ENCODE measurements at places on chromosomes 13 and 19.

DNA sequence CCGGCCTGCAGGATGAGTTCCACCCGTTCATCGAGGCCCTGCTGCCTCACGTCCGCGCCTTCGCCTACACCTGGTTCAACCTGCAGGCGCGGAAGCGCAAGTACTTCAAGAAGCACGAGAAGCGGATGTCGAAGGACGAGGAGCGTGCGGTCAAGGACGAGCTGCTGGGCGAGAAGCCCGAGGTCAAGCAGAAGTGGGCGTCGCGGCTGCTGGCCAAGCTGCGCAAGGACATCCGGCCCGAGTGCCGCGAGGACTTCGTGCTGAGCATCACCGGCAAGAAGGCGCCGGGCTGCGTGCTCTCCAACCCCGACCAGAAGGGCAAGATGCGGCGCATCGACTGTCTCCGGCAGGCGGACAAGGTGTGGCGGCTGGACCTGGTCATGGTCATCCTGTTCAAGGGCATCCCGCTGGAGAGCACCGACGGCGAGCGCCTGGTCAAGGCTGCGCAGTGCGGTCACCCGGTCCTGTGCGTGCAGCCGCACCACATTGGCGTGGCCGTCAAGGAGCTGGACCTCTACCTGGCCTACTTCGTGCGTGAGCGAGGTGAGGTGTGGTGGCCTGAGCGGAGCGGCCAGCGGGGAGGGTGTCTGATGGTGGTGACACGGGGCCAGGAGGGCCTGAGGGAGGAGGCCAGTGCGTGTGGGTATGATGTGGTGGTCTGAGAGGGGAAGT is 15.5 kb downstream of the NFIC start:
- no peak for DNase-seq

DNA sequence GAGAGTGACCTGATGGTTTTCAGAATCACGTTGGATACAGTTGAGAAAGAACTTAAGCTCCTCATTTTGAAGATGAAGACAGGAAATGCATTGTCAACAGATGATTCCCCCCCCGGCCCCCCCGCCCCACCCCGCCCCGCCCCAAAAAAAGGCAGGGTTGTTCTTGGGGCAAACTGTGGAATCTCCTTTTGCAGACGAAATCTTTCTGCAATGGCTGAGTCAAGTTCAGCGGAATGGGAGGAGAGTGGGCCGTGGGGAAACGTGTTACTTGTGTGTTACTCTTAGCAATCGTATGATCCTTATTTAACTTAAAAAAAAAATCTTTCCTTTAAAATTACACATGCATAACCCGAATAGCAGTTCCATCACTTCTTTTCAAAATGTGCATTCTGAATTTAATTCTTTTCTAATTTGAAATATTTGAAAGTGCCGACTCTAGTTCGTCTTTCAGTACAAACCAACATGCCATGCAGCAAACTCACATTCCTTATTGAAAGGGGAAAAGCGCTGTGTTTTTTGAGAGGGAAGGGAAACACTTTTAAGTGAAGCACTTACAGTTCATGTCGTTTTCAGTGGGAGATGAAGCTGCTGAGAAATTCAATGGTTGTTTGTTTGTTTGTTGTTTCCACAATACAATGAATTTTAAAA is 348.5 kb upstream of the ARGLU1 start:
- no peak for DNase-seq

DNA sequence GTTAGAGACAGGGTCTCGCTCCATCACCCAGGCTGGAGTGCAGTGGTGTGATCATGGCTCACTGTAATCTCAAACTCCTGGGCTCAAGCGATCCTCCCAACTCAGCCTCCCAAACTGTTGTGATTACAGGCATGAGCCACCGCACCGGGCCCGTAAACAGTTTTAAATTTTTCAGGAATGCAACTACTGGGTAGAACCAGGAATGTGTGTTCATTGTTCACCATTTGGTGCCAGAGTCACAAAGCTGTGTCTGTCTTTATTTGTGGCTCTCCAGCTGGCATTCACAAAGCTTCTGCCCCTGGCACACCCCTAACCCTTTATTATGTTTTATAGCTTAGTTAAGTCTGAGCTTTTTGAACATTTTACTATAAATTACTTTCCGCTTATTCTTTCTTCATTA is 19.8 kb upstream of the ACP7 start:
- DNase-seq, result no peak

GRCh38 chr19:44925114-44925891 is 10.9 kb downstream of the APOC1 start:
- no peak for DNase-seq

DNA sequence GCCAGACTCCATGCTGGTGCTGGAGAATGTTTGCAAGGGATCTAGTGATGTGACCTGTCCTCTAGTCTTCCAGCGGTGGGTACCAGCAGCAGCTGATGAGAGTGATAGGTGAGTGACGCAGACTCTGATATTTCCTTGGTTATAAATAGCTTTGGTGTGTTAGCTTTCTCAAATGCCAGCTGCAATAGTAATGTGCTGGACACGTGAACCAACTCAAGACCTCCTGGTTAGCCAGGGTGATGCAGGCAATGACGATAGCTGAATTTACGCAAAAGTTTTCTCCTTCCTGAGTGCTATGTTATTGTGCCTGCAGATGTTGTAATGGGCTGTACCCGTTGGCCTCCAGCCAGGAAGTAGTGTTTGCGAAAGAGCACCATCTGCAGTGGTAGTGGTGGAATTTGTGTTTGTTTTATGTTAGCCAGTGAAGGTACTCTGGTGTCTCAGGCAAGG is 129.5 kb downstream of the CYSLTR2 start:
- DNase-seq, result no peak

DNA sequence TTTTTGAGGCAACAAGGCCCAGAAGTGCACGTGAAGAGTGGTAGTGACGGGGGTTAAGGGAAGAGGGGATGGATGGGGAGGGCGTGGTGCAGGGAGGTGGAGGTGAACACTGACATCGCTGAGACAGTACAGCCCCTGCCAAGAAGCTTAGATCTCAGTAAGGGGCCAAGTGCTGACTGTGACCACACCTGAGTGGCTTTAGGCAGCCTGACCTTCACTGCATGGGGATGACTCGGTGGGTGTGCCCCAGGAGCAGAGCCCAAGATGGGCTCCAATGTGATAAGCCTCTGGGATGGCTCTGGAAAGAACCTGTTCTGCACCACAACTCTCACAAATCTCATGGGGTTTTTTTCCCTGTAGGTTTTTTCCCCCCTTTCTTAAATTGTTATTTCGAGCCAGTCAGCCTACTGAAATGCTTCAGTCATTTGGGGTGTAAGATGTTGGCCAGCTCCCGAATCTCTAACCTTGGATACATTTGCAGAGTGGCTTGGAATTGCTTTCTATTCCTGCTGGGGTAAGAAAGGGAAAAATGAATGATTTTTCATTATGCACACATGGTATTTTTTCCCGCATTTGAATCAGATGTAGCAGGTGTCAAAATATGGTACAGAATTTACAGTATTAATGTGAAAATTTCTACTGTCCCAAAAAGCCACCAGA is 165.0 kb downstream of the TM9SF2 start:
- no peak for DNase-seq

- DNase-seq, result no peak
Observed at GRCh38 chr13:51818276-51818675, 14.3 kb upstream of the DHRS12 start.

GRCh38 chr13:99671746-99672145 is 170.5 kb downstream of the TM9SF2 start:
- no peak for DNase-seq

DNA sequence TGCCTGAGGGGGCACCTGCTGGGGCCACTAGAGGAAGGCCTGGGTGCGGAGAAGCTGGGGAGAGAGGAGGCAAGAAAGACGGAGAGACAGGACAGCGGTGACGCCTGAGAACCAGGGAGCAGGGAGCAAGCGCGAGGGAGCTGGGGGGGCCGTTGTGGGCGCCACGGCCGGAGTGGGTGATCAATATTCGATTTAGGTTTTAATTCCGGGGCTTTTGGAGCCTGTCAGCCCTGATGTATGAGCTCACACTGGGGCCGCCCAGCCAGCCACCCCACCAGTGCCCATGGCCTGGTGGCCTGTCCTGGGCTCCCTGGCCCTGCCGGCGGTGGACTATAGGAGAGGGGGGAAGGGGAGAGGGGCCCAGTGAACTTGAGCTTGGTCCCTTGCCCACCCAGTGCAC is 8.7 kb upstream of the ERFL start:
- DNase-seq, result no peak

DNA sequence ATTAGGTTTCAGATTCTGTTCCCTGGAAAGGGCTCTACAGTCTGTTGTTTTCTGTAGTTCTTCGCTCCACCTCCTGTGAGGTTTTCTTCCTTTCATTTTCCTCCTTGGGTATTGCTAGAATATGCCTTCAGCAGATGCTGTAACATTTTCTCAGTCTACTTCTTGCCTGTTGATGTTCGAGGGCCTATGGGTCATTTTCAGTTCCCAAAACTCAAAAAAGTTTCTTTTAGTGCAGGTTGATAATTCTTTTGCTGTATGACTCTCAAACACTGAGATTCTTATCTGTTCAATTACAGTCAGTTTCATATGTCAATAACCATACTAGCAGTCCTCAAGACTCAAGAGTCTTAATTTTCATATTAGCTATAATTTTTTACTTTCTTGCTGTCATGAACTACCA is 268.3 kb downstream of the RFC3 start:
- no peak for DNase-seq

- no peak for DNase-seq
Observed at GRCh38 chr19:33225458-33225926, at the start of gene SLC7A10. Gene SLC7A10 (minus strand): TSS chr19:33225850. CDS start chr19:33225703, 147 bp downstream.

GRCh38 chr19:1169921-1170885 is 3.9 kb downstream of the SBNO2 start:
- DNase-seq, result no peak

DNA sequence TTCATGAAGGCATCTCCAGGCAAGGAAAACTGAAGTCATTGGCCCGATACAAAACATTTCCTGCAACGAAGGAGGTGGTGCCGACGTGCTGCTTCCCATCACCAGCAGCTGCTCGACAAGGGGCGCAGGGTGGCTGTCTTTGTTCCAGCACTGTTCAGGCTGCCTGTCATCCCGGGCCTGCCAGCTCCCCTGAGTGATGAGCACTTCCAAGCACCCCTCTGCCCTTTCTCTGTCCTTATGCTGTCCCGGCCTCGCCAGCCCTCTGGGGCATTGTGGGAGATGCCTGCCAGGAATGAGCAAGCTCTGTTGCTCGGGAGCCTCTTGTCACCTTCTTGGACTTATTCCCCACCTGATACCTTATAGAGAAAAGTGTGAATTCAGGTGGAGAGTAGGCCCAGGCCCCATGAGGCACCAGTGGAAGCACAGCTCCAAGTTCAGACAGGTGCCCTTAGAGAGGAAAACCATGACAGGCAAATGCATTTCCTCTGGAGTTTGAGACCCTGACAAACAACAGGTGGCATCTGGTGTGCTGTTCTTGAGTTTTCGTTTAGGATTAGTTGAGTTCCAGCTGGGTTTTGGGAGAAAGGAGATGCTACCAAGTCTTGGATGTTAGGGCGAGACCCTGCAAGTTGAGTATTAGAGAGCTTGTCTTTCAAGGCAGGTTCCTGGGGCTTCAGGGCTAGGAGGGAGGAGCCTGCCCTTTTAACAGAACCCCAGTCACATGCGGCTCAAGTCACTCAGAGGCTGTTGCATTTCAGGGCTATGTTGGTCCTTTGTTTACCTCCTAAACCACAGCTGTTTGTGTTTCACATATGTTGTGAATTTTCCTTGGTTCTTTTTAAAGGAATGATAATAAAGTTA is 21.4 kb downstream of the BBC3 start:
- DNase-seq, result no peak

DNA sequence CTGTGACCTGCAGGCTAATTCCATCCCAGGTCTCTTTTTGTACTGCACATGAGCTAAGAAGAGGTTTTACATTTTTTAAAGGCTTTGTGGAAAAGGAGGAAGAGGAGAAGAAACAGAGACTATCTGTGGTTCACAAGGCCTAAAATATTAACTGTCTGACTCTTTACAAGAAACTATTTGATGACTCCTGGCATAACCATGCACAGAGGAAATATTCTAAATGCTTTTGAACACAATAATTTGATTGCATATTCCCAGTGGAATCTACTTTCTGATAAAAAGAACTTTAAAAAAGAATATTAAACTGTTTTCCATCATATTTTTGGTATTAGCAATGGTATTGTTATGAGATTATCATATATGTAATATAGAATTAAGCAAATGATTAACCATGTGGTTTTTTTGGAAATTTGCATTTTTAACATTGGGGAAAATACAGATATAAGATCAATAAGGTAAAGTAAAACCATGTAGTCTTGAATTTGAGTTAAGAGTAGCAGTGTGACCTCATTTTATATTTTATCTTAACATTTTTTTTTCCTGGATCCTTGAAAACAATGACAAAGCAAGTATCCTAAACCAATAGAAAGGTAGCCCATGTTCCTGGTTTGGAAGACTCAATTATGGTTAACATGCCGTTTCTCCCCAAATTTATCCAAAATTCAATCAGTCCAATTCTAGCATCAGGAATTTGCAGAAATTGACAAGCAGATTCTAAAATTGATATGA is 251.0 kb downstream of the UQCRFS1 start:
- DNase-seq, result no peak

All from stimulated activated CD8-positive, alpha-beta memory T cell treated with anti-CD3 and anti-CD28 coated beads, Interleukin-4, amount 100 ng/mL, for 4 hours (primary cell).